HT1080 (cell line): ENCODE measurements at places on chromosomes 3 and 15. TPM values are rescaled to one million over a fixed set of nuclear protein-coding genes. Genes with fewer than 3 reads are reported as not detected.

MINAR1 gene
- total RNA-seq = 0.23 TPM in 2 replicates

HMG20A gene
- total RNA-seq = 27.7 and 34.1 TPM in 2 replicates

LRRC31 gene
- total RNA-seq = not detected in 2 replicates

NPAP1 gene
- not detected in 2 replicates for total RNA-seq

DUOX1 gene
- not detected in 2 replicates for total RNA-seq

PLAAT1 gene
- total RNA-seq = 8.1 and 9.3 TPM in 2 replicates

CHRM5 gene
- total RNA-seq = 0.03 TPM in 1 of 2 replicates, not detected in the other

ZNF860 gene
- total RNA-seq = 0.08 and 0.10 TPM in 2 replicates

CNTN4 gene
- total RNA-seq = not detected in 2 replicates

DNAJA4 gene
- total RNA-seq = not detected in 2 replicates

IL17RD gene
- 4.3 and 5.7 TPM in 2 replicates for total RNA-seq

ROBO2 gene
- under 0.01 and 0.17 TPM in 2 replicates for total RNA-seq

CCDC80 gene
- total RNA-seq = 50.9 and 52.2 TPM in 2 replicates

TMED3 gene
- 166 and 168 TPM in 2 replicates for total RNA-seq
